ENCODE measurements at places on chromosomes 3 and 15. TPM values are rescaled to one million over a fixed set of nuclear protein-coding genes. Genes with fewer than 3 reads are reported as not detected.
A peak's percentile ranks its signal among the peaks of the same experiment; 100 is the strongest.

GRCh38 chr15:45150481-45150880, 20.7 kb downstream of the DUOX1 start:
- DNase-seq, result no peak

DNA sequence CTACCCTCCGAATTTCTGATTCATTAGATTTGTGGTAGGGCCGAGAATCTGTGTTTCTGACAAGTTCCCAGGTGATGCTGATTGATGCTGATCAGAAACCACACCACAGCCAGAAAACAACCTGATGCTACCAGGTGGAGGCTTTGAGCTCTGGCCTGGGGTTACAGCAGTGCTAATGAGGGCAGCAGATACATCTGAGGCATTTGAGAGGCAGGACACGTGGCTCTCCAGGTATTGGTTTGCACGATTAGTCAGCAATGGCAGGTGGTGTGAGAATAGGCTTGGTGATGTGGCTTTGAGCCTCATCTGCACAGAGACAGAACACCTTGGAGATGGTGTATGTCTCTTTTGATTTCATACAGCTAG, 78.8 kb upstream of the THBS1 start:
- no peak for DNase-seq

GRCh38 chr3:138222131-138222941, 35.2 kb downstream of the ARMC8 start:
- no peak for DNase-seq

Gene CHRNA3
- total RNA-seq, result not detected

DNA sequence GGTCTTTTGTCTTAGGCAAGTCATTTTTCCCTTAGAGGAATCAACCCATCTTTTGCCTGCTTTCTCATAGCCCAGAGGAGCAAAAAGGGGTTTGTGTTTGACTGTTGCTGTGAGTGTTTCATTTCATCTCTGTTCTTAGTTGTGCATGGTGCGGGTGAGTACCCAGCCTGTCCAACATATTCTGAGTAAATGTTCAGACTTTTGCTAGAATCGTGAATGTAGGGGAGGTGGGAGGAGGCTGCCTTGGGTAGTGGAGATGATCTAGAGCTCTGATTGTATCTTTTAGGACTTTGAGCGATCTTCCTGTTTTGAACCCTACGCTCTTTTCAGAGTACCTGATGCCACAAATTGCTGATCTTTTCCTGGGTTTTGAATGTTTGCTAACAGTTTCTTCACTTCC, 123.1 kb downstream of the ZNF609 start:
- DNase-seq, result no peak

- DNase-seq, result no peak
Measured at GRCh38 chr15:96790004-96790403, 459.5 kb downstream of the NR2F2 start.

GRCh38 chr3:32113566-32113965, 7.1 kb downstream of the GPD1L start:
- DNase-seq, result no peak

DNA sequence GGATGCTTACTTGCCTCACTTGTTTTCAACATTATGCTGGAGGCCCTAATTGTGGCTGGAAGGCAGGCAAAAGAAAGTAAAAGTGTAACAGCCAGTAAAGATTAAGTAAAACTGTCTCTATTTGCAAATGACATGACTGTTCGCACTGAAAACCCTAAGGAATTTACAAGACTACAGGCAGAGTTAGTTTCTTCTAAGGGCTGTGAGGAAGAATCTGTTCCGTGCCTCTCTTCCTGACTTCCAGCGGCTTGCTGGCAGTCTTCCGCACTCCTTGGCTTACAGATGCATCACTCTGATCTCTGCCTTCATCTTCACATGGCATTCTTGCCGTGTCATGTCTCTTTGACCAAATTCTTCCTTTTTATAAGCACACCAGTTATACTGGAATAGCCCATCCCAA, 86.1 kb downstream of the DLG1 start:
- no peak for DNase-seq

GRCh38 chr3:148681080-148681479, 16.6 kb upstream of the AGTR1 start:
- peak; percentile 79 for DNase-seq

DNA sequence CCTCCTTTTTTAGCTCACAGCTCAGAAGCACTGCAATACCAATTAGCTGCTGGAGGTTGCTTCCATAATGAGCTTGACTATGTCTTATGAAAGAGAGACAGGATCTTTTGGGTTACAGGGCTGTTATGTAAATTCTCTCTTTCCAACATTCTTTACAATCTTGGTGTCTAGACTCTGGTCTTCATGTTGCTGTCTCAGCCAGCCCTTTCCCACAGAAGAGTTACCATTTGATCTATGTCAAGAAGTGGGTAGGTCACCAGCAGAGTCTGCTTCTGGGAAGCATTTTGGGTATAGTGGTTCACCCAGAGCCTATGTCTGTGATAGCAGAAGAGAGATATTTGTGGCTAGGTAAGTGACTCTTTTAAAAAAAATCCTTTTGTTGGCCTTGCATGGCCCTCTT, 234.5 kb downstream of the SATB1 start:
- DNase-seq, result no peak

DNA sequence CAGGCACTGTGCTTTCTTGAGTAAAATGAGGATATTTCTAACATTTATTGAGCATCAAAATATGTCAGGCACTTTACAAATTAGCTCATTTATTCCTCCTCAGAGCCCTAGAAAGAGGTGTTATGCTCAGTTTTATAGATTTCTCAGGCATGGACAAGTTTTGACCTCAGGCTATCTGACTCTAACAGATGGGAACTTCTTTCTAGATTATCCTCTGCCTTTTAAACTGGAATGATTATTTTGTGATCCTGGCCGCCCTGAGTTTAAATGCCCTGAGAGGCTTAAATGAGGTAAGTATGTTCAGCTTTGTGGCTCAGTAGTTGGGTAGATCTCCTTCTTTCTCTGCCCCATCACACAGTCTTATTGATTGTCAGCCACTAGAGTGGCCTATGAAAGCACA, 32.3 kb upstream of the ATP1B3 start:
- no peak for DNase-seq

GRCh38 chr3:183845090-183845489, 19.7 kb upstream of the MAP6D1 start:
- peak; percentile 79 for DNase-seq

GRCh38 chr3:127211118-127212060, 18.5 kb downstream of the PRR23E start:
- no peak for DNase-seq

DNA sequence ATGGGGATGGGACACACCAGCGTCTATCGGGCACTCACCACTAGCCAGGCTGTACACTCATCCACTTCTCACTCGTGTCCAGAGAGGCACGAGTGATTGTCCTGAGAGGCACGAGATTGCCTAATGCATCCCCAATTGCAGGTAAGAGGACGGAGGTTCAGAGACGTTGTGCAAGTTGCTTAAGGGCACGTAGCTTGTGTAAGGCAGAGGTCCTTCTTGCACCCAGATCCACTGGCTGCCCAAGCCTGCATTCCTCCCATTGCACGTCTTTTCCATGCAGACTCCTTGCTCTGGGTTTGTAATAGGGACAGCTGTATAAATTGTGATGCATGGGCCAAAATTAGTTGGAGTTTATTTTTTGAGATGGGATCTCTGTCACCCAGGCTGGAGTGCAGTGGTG, 264.3 kb downstream of the PLCL2 start:
- DNase-seq, result no peak

GRCh38 chr3:30964612-30965011, 70.2 kb upstream of the GADL1 start:
- no peak for DNase-seq

DNA sequence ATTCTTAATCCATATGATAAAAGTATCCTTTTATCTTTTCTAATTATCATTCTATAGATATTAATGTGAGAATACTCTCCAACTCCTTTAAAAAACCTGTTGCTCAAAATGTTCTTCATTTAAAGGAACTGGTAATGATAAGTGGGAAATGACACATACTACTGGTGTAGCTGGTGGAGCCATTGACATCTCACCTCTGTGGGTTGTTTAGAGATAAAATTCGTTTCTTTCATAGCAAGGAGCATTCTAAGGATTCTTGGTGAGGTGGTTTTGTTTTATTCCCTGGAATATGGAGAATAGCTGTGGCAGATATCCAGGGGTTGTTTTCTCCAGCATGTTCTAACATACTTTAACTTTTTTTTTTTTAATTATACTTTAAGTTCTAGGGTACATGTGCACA, 299.8 kb upstream of the THBS1 start:
- DNase-seq, result no peak

Gene MOBP
- not detected for total RNA-seq

Gene GORASP1
- 58.9 TPM for total RNA-seq

- DNase-seq, result no peak
Measured at GRCh38 chr3:189949580-189949979, 171.1 kb downstream of the P3H2 start.

DNA sequence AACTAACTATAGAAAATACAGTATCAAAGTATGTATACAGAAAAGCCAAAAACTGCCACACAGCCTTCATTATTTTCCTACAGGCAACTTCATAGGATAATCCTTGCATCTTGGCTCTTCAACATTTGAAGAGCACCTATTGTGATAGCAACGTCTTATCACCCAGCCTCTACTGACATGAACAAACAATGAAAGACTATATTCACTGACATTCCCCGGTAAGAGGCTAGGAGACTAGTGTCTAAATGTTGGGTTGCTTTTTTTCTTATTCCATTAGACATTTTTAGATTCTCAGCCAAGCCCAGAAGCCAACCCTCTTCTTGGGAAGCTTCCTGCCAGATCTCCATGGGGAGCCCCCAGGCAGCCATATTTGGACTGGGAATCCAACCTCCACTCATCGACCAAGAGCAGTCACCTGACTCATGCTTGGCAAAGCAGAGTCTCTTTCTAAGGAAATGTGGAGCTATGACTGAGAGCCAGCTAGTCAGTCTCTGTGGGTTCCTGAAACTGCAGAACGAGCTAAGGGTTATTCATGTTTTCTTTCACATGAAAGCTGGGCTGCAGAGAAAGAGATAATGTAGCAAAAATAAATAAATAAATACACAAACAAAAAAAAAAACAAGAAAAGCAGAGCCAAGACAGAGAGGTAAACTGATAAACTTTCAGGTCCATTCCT, 227.5 kb downstream of the MAGI1 start:
- no peak for DNase-seq

GRCh38 chr3:42214565-42215283, 51.3 kb downstream of the CCK start:
- DNase-seq, result peak; percentile 44

Measured in PC-3 (cell line).